Placental epithelial cell (primary cell): ENCODE measurements at places on chromosomes 6 and 20. TPM values are rescaled to one million over a fixed set of nuclear protein-coding genes. Genes with fewer than 3 reads are reported as not detected.

The NOX3 gene
- not detected in 2 replicates for total RNA-seq

The PKIB gene
- 1.4 and 2.4 TPM in 2 replicates for total RNA-seq

The HLA-A gene
- total RNA-seq = 122 and 177 TPM in 2 replicates

The CRISP1 gene
- not detected in 2 replicates for total RNA-seq

The MYLK2 gene
- total RNA-seq = 0.22 TPM in 1 of 2 replicates, not detected in the other

The NKAPL gene
- total RNA-seq = 2.7 and 3.5 TPM in 2 replicates

The HLA-DRB1 gene
- total RNA-seq = 0.22 and 1.2 TPM in 2 replicates

The SEMG1 gene
- not detected in 2 replicates for total RNA-seq

The GPR6 gene
- not detected in 2 replicates for total RNA-seq

The SASH1 gene
- 25.1 and 29.5 TPM in 2 replicates for total RNA-seq
